Heart right ventricle (tissue), 16 donors: ENCODE measurements at places on chromosomes 4 and X. TPM values are rescaled to one million over a fixed set of nuclear protein-coding genes. Genes with fewer than 3 reads are reported as not detected.

DNA sequence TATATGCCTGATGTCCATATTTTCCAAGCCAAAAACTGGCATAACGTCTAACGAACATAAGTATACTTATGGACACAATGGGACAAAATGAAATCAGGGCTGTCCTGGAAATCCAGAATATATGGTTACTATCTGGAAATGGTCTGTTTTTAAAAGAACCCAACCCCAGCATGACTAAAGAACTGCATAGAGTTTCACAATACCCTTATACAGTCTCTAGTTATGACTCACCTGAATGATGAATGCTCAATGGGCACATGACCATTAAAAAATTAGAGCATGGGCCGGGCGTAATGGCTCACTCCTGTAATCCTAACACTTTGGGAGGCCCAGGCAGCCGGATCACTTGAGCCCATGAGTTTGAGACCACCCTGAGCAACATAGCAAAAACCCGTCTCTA, 31.8 kb downstream of the AMMECR1 start:
- no peaks in the 10 kb centered on the region for H3K36me3 ChIP-seq
- H3K27me3 ChIP-seq = no peaks in the 10 kb centered on the region
- no peak overlapping the region for H3K27ac ChIP-seq

GRCh38 chr4:128512161-128512560, 224.5 kb upstream of the PGRMC2 start:
- no peak for DNase-seq
- H3K27ac ChIP-seq = no peak overlapping the region

DNA sequence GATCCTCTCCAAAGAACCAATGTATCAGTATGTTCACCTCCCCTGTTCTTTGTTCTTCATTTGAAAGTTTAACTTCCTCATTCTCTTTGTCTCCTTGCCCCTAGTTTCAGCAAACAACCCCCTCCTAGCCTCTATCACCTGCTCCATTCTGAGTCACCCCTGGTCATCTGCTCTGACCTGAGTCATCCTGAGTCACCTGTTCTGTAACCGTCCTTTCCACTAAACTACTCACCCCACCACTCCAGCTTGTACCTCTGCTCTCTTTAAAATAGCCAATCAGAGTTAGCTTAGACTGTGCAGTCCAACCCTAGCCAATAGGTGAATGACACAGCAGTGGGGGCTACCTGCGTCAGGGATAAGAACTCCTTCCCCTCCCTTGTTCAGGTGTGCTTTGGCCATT, 249.8 kb upstream of the AADAT start:
- no peaks in the 10 kb centered on the region for H3K27me3 ChIP-seq
- no peaks in the 10 kb centered on the region for H3K36me3 ChIP-seq
- no peak overlapping the region for H3K27ac ChIP-seq
- H3K4me1 ChIP-seq = no peaks in the 10 kb centered on the region
- H3K4me3 ChIP-seq = no peak overlapping the region

GRCh38 chr4:62528874-62529273, 1328.7 kb downstream of the ADGRL3 start:
- no peak for DNase-seq
- H3K4me3 ChIP-seq = no peak overlapping the region
- H3K36me3 ChIP-seq = no peaks in the 10 kb centered on the region
- H3K4me1 ChIP-seq = no peaks in the 10 kb centered on the region
- no peaks in the 10 kb centered on the region for H3K27me3 ChIP-seq

DNA sequence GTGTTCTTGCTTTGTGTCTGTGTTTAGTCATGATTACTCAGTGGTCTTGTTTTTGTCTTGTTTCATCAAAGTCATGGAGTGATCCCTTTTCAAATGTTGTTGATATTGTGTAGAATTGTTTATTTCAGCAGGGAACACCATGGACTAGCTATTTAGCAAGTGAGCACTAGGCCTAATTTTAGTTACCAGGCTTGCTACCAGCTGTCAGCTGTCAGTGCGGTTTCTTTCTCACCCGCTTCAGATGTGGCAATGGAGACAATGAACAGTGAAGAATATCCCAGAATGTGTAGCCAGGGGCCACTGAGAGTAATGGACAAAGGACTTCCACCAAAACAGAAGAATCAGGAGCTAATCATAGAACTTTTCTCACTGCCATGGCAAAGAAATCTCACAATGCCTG, 432.8 kb upstream of the FMR1 start:
- DNase-seq = no peak
- H3K4me1 ChIP-seq = no peaks in the 10 kb centered on the region
- H3K36me3 ChIP-seq = no peaks in the 10 kb centered on the region
- no peak overlapping the region for H3K27ac ChIP-seq

The WNK3 gene
- total RNA-seq = 0.30 TPM

The NWD2 gene
- total RNA-seq = not detected
